Lung (tissue), 17 donors: ENCODE measurements at places on chromosomes 1 and 21. TPM values are rescaled to one million over a fixed set of nuclear protein-coding genes. Genes with fewer than 3 reads are reported as not detected.

DNA sequence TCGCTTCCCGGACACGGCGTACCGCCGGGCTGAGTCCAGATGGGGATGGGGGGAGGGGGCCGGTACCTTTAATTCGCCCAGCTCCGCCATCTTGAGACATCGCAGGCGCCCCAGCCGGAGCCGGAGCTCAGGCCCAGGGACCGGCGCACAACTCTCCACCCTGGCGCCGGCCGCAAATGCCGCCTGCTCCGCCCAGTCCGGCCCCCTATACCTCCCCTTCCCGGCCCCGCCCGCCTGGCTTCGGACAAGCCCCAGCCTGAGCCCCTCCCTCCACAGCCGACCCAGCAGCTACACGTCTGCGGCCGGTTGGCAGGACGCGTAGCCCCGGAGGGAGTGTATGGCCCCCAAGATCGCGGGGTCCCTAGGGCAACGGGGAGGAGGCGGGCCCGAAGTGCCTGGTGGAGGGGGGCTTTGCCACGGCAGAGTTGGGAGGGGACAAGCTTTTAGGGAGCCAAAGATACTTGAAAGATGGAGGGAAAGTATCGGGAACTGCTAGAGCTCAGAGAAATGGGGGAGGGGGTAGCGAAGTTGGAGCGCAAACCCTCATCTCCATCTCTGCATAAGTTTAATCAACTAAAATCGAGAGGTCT, at the start of gene PIAS3:
Gene PIAS3, minus strand, starts transcription at position 181 of the 590 bp plus-strand sequence. Its CDS starts 91 bp downstream, at position 90.
- peak; percentile 98 for DNase-seq

SLFNL1 gene
- polyA plus RNA-seq = 3.7 TPM

DNA sequence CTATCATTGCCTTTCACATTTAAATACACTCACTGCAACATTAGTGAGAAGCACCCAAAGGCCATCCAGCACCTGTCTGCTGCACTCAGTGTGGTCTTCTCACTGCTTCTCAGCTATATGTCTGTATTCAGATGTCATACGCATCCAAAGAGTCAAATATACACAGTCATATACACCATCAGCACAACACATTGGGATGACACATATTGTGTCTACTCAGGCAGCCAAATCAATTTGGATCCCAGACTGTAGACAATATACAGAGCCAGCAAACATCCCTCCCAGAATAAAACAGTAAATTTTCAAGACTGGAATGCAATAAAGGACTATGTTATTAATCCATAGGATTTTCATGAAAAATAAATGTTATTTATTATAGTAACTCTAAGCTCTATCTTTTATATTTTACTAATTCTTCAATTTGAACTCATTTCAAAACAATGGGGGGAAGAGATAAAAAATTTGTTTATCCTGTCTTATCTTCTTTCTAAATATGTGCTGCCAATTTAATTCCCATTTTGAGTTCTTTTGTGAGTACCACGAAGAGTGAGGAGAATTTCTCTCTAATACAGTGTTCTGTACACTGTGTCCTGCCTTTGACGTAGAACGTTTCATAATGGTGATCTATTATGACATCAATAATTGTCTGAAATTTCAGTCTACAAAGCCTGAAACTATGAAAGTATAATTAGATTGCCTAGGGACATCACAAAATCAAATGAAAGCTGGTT, 602.2 kb upstream of the CXADR start:
- DNase-seq = no peak

DNA sequence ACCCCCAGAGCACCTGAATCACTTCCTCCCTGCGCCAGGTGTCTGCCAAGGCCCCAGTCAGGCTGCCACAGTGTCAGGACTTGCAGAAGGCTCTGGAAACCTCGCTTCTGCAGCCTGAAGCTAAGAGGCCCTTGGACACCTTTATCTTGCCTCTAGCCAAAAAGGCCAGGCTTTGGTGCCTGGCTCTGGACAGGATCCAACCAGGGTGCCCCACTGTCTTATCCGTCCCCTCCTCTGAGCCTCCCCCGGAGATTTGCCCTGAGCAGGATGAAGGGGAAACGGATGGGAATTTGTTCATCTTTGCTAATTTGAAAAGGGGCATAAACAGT, 12.8 kb upstream of the CLSTN1 start:
- DNase-seq = no peak

DNA sequence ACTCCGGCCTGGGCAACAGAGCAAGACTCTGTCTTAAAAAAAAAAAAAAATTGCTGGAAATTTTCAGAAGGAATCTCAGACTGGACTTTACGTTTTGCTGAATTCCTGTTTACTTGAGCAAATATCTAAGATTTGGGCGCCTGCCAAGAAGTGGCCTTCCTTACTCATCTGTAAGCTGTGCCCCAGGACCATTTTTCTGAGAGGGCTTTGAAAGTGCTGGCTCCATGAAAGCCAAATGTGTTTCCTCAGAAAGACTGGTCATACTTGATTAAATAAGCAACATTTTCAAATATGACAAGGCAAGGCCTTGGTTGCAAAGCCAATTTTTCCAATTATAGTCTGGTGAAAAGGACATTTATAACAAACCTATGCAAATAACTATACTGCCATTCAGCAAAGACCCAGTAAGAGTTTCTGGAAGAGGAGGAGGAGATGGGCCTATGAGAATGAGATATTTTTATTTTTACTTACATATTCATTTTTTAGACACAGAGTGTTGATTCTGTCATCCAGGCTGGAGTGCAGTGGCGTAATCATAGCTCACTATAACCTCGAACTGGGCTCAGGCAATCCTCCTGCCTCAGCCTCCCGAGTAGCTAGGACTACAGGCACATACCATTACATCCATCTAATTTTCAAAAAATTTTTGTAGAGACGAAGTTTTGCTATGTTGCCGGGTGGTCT, 56.3 kb upstream of the HTR1D start:
- peak; percentile 23 for DNase-seq

DNA sequence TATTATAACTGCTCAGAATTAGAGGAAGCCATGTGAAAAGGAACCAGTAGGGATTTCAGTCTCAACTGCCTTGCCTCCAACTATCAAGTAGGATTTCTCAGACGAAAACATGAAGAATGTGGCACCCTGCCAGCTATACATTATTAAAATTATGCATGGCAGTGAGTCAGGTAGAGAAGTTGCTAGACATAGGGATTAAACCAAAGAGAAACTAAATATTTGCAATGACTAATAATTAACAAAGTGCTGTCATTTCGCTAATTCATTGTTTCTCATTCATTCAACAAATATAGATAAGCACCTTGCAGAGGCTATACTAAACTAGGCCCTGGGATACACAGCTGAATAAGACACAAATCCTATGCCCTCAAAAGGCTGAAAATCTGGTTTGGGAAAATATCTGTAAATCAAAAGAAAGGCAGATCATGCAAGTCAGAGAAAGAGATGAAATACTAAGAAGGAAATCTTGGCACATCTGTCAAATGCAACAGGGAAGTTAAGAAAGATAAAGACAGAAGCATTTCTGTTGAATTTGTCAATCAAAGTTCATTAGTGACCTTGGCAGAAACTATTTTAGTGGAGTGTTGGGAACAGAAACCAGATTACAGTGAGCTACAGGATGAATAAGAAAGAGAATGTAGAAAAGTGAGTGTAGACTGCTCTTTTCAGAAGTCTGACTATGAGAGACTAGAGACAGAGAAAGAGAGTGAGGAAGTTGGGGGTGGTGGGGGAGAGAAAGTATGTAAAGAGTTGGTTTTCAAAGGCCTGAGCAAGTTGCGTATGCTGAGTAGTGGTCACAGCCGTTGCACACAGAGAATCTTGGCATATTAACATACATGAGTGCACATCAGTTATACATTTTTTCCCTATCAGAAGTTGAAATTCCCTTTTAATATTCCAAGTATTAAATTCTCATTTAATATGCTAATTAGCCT, 14.7 kb upstream of the NBPF11 start:
- peak; percentile 13 for DNase-seq

TARBP1 gene
- polyA plus RNA-seq = 48.7 TPM

NBPF6 gene
- not detected for polyA plus RNA-seq

- no peak for DNase-seq
Measured at GRCh38 chr1:217342105-217342504, 288.8 kb downstream of the GPATCH2 start.

GRCh38 chr1:85584264-85584781, 3.8 kb downstream of the CCN1 start:
- peak; percentile 89 for DNase-seq

- DNase-seq = no peak
Measured at GRCh38 chr21:36550761-36551160, 70.8 kb upstream of the CLDN14 start.

DNA sequence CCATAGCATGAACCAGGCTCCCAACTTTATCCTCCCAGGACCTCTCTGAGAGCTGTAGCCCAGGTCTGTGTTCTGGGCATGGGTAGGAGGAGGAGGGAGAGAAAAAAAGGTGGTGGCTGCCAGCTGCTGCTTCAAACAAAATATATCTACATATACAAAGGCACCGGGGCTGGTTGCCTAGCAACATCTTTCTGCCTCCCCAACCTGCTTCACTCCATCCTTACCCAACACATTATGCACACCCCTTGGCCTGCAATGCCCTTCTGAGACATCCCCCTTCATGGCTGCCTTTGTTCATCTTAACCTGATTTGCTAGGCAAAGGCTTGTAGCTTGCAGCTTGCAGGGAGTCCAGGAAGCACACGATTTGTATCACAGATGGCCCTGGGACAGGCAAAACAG, 27.2 kb upstream of the ATP1A1 start:
- no peak for DNase-seq

DNA sequence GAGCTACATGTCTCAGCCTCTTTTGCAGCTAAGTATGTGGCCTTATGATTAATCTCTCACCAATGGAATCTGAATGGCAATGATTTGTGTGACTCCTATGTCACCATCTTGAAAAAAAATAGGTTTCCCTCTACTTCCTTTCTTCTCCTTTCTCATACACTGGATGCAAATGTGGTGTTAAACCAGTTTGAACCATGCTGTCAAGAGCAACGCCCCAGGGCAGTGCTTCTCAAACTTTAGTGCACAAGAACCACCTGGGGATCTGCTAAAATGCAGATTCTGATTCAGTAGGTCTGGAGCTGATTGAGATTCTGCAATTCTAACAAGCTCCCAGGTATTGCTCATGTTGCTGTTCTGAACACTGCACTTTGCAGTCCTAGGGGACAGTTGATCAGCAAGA, 44.7 kb upstream of the ZNF644 start:
- no peak for DNase-seq

DNA sequence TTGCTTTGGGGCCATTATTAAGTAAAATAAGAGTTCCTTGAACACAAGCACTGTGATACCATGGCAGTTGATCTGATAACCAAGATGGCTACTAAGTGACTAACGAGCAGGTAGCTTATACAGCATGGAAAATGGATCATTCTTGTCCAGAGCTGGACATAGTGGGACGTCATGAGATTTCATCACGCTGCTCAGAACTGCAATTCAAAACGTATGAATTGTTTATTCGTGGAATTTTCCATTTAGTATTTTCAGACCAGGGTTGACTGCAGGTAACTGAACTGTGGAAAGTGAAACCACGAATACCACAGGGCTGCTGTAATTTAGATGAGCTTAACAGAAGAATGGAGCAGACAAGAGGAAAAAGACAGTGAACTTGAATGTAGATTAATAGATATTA, 38.9 kb downstream of the CCDC18 start:
- DNase-seq = no peak

DNA sequence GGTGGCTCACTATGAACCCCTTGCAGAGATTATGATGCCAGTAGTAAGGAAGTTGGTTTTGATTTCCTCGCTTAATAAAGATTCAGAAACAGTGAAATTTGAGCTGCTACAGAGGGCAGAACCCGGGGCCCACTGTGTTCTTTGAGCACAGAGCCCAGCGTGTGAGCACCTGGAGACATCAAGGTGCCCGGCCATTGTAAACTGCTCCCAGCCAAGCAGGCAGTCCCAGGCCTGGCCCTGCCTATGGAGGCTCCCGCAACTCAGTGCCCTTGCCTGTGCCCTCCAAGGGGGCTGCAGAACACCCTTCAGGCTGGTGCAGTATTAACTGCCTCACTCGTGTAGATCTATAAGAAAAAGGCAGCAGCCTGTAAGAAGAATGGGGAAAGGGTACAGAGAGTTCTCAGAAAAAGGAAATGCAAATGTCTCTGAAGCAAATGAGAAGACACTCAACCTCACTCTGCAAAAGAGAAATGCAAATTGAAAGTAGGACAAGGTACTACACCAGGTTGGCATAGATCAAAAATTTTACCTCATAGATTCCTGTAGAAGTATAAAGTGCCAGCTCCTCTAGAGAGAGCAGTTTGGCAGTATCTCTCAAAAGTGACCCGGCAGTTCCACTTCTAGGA, 323.7 kb downstream of the HHAT start:
- no peak for DNase-seq

DNA sequence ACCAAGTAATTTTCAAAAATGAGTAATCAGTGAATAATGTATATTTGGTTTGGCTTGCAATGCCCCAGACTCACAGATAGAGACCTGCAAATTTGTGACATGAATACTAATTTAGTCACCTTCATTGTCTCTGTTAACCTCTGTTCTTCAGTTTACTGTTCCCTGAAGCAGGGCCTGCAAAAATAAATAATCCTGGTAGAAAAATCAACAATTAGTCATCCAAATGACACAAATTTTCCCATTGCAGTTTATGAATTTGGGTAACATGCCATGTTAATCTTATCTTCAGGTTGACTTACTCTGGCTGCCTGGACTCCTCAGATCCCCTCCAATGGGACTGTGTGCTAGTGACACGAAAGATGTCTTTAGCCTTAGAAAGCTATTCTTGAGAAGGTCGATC, 289.5 kb downstream of the PAPPA2 start:
- no peak for DNase-seq

- DNase-seq = no peak
Measured at GRCh38 chr1:199667089-199667488, 360.4 kb upstream of the NR5A2 start.

ARMH1 gene
- polyA plus RNA-seq = 26.0 TPM

- DNase-seq = peak; percentile 87
Measured at GRCh38 chr1:44714944-44715571, 15.9 kb downstream of the RNU5D-1 start.

DNA sequence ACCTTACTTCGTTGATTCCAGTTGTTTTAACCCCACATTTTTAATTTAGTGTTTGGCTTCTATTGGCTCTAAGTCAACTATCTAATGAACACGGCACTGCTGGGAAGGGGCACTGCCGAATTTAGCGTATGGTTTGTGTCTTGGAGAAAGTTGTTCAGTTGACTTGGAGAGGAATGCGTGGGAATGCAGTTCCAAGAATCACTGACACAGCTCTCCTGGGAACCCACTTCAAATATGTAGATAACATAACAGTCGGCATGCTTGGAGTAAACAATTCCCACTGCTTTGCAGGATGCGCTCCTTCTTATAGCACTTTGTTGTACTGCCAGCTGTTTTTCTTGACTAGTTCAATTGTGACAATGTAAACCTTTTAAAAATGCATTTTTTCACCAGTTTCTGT, 104.3 kb downstream of the RYR2 start:
- peak; percentile 97 for DNase-seq

NMNAT2 gene
- 0.10 TPM for polyA plus RNA-seq

DNA sequence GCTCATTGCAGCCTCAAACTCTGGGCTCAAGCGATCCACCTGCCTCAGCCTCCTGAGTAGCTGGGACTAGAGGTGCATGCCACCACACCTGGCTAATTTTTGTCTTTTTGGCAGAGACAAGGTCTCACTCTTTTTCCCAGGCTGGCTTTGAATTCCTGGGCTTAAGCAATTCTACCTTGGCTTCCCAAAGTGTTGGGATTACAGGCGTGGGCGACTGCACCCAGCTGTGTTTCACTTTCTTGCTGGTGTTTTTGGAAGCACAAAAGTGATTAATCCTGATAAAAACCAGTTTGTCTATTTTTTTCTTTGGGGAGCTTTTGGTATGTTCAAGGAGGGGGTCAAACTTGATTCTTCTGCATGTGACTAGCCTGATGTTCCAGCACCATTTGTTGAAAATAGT, 19.3 kb downstream of the RNF11 start:
- no peak for DNase-seq

- DNase-seq = no peak
Measured at GRCh38 chr1:209629621-209630382, 22.4 kb downstream of the LAMB3 start.

GRCh38 chr1:211589782-211590721, 11.1 kb upstream of the SLC30A1 start:
- no peak for DNase-seq

PDZK1 gene
- polyA plus RNA-seq = 0.28 TPM
